ENCODE measurements at places on chromosomes 11 and 22.

DNA sequence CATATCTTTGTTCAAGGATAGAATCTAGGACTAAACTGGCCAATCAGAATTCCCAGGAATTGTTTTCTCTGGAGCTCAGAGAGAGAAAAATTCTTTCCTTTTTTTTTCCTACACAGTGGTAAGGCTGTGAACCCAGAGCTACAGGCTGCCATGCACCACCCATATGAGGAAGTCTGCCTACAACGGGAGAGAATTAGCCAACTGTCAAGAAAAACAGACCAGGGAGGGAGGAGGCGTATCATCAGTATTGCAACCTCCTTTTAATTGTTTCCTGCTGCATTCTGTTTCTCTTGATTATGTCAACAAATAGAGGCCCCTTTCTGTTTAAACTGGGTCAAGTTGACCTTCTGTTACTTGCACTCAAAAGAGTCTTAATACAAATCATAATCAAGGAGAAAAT, 176.5 kb upstream of the UBASH3B start:
- no peak for DNase-seq

- DNase-seq: no peak
Observed at GRCh38 chr11:117505285-117505970, 177.8 kb downstream of the CEP164 start.

- DNase-seq: no peak
Observed at GRCh38 chr11:70364745-70365543, 33.4 kb upstream of the CTTN start.

- DNase-seq: peak; percentile 63
Observed at GRCh38 chr11:117600234-117600783, 196.7 kb downstream of the DSCAML1 start.

- no peak for DNase-seq
Observed at GRCh38 chr11:31325160-31325559, 44.4 kb downstream of the DCDC1 start.

GRCh38 chr22:34588871-34589545, 476.9 kb upstream of the ISX start:
- DNase-seq: no peak

DNA sequence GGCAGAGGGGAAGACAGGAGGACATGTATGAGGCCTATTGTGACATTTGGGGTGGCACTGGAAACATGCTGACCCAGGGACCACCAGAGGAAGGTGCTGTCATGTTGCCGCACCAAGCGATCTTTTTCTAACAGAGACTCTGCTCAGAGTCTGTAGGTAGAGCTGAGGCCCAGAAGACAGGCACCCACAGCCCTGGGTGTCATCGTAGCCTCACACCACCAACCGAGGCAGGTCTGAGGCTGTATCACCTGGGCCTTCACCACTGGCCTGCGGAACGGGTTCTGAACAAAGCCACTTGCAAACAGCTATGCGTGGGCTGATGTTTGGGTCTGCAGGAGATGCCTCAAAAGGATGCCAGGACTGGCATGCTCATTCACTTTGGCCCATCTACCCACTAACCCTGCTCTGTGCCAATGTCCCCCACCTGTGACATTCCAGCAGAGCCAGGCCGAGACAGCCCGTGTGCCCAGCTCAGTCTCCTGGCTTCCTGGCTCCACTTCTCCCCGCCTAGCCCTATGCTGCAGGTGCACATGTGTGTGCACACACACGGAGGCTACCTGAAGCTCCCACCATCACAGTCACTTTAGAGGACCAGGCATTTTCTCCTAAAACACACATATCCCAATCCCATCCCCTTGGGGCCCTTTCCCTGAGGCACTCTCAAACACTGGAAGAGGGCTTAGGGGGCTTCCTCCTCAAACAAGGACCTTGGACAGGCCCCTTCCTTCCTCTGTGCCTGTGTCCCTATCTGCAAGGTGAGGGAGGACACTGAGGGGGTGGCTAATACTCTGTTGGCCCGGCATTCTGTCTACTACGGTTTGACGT, 3.6 kb downstream of the TRIM29 start:
- DNase-seq: no peak

GRCh38 chr11:777288-778255, at the start of gene GATD1:
GATD1 (minus strand) TSS chr11:777487; CDS start chr11:777462, 25 bp downstream.
- DNase-seq: peak; percentile 96

- DNase-seq: no peak
Observed at GRCh38 chr11:17477084-17477333, 364 bp upstream of the ABCC8 start.

DNA sequence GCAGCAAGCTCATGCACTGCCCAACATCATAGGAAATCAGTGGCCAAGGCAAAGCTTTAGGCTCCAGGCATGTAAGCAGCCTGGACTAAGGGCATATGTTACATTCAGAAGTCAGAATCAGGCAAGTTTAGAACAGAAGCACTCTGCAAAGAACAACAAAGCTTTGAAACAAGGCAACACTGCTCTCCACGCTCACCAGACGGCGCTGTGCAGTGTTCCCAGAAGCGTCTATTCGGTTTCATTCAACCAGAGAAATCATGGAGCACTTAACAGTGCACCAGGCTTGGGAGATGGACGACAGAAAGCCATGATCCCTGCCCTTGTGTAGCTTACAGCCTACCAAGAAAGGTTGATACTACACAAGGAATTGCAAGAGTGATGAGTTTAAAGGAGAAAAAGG, 555.8 kb downstream of the BUD13 start:
- no peak for DNase-seq

- no peak for DNase-seq
Observed at GRCh38 chr11:100667449-100667848, 19.6 kb upstream of the ARHGAP42 start.

GRCh38 chr22:49264696-49265095, 563.0 kb downstream of the BRD1 start:
- no peak for DNase-seq

DNA sequence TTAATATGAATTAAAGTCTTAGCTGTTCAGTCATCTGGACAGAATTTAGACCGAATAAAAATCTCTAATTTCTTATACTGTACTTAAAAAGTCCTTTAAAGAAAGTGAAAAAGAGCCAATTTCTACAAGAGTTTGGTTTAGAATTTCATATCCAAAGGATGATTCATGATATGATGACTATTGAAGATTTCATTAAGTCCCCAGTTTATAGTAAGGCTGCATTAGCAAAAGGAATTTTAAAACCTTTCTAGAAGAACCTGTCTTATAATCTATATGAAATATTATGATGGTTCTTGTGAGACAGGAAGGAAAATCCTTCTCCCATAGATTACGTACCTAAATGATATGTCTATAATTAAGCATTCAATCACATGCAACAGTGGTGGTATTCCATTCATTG, 34.8 kb downstream of the TSG101 start:
- no peak for DNase-seq

GRCh38 chr22:29340566-29340965, 25.1 kb upstream of the RASL10A start:
- no peak for DNase-seq

GRCh38 chr22:19962909-19963806, 21.5 kb upstream of the TXNRD2 start:
- DNase-seq: no peak

DNA sequence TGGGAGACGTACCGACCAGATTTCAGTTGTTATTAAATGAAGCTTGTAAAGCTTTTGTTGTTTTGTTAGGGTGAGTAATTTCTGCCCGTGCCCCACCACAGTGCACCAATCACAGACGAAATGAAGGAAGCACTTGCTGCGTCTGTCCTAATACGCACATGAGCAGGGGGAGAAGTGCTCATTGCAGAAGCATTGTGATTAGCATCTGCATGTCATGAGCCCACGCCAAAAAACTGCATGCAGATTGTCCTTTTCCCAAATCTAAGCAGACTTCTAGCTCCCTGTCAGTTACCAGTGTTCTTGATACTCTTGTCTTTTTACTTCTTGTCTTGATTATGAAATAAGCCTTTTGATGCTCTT, 15.5 kb downstream of the RBX1 start:
- no peak for DNase-seq

GRCh38 chr11:109606256-109606655, 184.3 kb downstream of the C11orf87 start:
- no peak for DNase-seq

- DNase-seq: no peak
Observed at GRCh38 chr11:111531687-111532364, 8.7 kb upstream of the LAYN start.
